HEK293T (cell line): ENCODE measurements at places on chromosomes 4 and X.

- no peak for DNase-seq
These were observed 31.9 kb upstream of the TLR2 start for GRCh38 chr4:153652051-153652784.

- peak; percentile 79 for DNase-seq
These were observed 252.3 kb downstream of the ARHGAP10 start for GRCh38 chr4:147984065-147984777.

DNA sequence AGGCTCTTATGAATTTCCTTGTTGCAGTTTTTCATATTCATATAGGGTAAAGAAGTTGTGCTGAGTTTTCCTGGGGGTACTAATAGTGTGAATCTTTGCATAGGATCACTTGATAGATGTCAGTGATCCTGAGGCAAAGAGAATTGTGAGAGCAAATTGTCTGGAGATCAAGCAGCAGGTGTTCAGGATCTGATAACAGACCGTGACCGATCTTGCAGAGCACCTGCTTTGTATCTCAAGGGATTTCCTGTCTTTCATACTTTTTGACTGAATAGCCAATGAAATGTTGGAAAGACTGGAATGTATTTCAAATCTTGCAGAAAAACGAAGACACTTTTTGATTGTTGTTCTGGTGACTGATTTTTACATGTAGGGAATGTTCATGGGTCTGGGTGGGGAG is 914.5 kb downstream of the STIM2 start:
- DNase-seq = no peak

DNA sequence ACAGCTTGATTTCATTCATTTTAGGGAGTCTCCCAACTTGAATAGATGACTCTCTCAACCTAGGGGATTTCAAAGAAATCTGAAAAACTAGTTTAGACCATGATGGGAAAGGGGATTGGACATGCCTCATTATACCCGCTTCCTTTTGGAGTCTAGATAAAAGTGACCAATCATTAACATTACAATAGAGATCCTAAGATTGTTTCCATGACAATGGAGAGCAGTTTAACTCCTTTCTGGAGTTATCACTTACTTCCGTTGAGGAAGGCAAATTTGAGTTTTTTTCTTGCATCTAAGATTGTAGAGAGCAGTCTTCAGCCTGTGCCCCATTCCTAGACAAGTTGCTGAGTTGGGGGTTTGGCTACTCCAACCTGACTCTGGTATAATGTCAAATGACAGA is 11.4 kb upstream of the IL15 start:
- DNase-seq = no peak

DNA sequence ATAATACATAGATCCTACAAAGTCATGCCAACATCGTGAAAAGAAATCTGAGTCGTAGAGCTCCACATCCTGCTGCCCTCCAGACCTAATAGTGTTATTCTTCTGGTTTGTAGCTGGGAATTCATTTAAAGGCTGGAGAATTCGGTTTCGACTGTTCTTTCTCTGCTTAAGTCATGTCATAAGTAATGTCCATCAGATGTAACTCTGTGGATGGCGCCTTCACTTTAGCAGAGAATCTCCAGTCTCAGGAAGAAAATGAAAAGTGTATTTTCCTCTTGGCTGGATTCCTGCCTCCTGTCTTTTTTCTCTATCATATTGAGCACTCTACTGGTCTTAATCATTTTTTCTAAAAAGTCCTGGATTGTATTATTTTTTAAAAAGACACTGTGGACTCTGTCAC is 117.0 kb downstream of the PALLD start:
- no peak for DNase-seq
